ENCODE measurements at places on chromosomes 12 and 14. TPM values are rescaled to one million over a fixed set of nuclear protein-coding genes. Genes with fewer than 3 reads are reported as not detected.

The GPR84 gene
- total RNA-seq, result 0.31 TPM

The BLOC1S1 gene
- total RNA-seq, result 93.6 TPM

The CDK17 gene
- total RNA-seq, result 28.5 TPM

The CLEC7A gene
- total RNA-seq, result not detected

The RASAL1 gene
- total RNA-seq, result 0.19 TPM

The TSPAN11 gene
- not detected for total RNA-seq

The SMIM41 gene
- not detected for total RNA-seq

The ATN1 gene
- total RNA-seq, result 44.3 TPM

The TTC9 gene
- total RNA-seq, result 5.7 TPM

The TCL1B gene
- not detected for total RNA-seq

The C12orf54 gene
- total RNA-seq, result not detected

The GPR65 gene
- total RNA-seq, result 16.8 TPM

The ZFHX2 gene
- total RNA-seq, result 0.97 TPM

The MANSC4 gene
- total RNA-seq, result not detected

The SLC10A1 gene
- total RNA-seq, result not detected

The PTCSC3 gene
- not detected for total RNA-seq

The COL2A1 gene
- total RNA-seq, result not detected

The SART3 gene
- 88.1 TPM for total RNA-seq

The METTL25 gene
- 7.6 TPM for total RNA-seq

The KRT73 gene
- total RNA-seq, result not detected

The RDH11 gene
- total RNA-seq, result 59.1 TPM

The MORN3 gene
- 1.0 TPM for total RNA-seq

The LYZ gene
- not detected for total RNA-seq

The PTPRR gene
- not detected for total RNA-seq

The IQSEC3 gene
- total RNA-seq, result 1.4 TPM

The STAC3 gene
- 1.4 TPM for total RNA-seq

The TPCN1 gene
- total RNA-seq, result 22.6 TPM

The MSRB3 gene
- total RNA-seq, result not detected

The KRT5 gene
- total RNA-seq, result not detected

The LBHD2 gene
- total RNA-seq, result not detected

The OR11H6 gene
- total RNA-seq, result not detected

The GLIPR1L2 gene
- total RNA-seq, result not detected

The TPH2 gene
- not detected for total RNA-seq

The POTEG gene
- not detected for total RNA-seq

The TAS2R14 gene
- total RNA-seq, result 0.69 TPM

The FAM181A gene
- total RNA-seq, result not detected

The TPPP2 gene
- total RNA-seq, result not detected

The DIO3 gene
- total RNA-seq, result not detected

The PLA2G1B gene
- total RNA-seq, result not detected

The PPP4R4 gene
- 1.8 TPM for total RNA-seq

The STYK1 gene
- total RNA-seq, result 1.0 TPM
